Fibroblast of mammary gland (primary cell): ENCODE measurements at places on chromosomes 12 and 14.

- DNase-seq: no peak
These were observed 4.3 kb upstream of the HIF1A start for GRCh38 chr14:61690982-61691381.

DNA sequence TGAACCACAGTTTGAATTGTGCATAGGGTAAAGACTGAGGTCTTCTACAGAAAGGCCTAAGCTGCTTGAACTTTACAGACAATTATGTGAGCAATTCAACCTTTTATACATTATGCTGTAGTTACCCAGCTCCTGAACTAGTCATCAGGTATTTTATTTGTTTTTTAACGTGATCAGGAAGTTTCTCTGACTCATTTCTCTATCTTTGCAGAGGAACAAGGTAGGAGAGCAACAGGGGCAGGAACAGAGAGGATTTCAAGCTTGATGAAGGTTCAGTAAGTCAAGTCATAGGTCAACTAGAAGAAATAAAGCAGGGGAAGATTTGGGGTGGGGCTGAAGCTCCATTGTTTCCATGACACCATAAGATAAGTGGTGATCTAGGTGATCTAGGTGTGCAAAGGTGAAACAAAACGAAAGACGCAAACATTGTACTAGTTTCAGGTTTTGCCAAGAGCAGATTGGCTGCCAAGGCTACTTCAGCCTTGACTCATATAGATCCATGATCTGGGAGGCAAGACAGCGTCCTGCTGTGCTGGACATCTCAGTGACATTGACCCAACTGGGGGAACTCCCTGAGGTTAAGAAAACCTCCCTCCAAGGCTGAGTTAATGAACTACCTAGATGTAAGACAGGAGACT lies 198.1 kb downstream of the DAD1 start:
- DNase-seq: no peak

DNA sequence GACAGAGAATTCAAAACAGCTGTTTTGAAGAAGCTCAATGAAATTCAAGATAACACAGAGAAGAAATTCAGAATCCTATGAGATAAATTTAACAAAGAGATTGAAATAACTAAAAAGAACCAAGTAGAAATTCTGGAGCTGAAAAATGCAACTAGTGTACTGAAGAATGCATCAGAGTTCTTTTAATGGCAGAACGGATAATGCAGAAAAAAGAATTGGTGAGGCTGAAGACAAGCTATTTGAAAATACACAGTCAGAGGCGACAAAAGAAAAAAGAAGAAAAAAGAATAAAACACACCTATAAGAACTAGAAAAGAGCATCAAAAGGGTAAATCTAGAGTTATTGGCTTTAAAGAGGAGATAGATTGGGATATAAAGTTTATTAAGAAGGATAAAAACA lies 103.3 kb downstream of the INSM2 start:
- no peak for DNase-seq

- DNase-seq: peak; percentile 14
These were observed 213.7 kb downstream of the CCDC59 start for GRCh38 chr12:82144505-82144904.

DNA sequence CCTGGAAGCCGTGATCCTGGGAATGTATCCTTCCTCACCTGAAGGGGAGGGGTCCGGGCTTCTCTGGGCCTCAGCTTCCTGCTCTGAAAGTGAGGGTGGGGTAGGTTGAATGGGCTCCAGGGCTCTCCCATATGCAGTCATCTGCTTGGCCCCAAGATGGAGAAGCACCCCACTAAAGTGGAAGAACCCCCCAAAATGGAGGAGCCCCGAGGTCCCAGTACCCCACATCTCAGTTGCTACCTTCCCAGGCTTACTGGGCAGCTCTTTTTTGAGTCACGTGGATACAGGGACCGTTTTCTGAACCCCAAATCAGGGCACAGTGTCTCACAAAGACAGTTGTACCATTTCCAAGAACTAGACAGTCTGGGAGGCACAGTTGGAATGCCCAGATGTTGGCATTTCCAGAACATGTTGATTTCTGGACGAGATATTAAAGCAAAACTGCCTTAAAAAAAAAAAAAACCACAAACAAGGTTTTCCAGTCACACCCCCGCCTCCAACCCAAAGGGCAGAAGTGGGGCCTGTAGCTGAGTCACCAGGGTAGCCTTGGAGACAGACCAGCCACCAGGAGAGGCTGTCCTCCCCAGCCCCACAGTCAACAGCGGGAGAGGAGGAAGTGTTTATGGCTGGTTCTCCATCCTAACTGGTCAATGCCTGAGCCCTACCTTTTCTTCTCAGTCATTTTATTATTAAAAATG lies 12.1 kb downstream of the VASH1 start:
- DNase-seq: peak; percentile 89

- DNase-seq: no peak
These were observed 38.3 kb upstream of the FAR2 start for GRCh38 chr12:29110506-29111442.

DNA sequence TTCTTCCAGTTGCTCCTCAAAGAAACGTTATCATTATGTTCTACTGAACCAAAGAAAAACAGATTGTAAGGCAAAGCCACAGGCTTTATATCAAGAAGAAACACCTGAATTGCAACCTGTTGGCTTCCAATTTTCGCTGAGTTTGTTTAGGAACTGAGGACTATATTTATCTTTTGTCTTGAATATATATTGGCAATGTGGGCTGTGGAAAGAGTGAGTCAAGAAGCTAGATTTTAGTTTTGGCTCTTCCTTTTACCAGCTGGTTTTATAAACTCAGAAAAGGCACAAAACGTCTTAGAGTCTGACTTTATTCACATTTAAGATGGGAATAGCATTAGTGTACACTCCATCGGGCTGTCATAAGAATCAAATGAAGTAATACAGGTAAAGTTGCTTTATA lies 10.4 kb upstream of the PTHLH start:
- no peak for DNase-seq

GRCh38 chr14:104968153-104968527 lies 10.0 kb downstream of the AHNAK2 start:
- DNase-seq: peak; percentile 37

DNA sequence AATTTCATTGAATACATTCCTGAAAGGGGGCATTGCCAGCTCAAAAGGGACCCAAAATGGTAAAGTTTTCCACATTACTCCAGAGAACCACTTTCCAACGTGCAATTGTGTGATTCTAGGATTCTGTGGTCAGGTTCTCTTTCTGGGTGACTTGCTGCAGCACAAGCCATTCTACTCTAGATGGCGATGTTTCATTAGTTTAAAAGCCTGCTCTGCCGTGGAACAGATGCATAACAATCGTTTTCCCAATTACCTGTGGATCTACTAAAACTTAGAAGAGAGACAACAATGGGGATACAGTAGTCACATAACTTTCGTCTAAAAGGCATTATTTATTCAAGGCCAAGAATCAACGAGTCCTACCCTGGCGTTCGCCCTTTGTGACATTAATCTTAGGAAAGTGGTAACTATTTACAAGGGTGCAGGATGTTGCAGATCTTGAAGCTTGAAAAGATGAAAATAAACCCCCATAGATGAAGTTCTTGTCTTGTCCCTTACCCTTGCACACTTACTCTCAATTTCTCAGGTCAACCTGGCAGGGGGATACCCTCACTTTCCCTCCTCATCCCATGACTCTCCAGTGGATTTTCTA lies 400.9 kb downstream of the SNAPC1 start:
- peak; percentile 46 for DNase-seq

DNA sequence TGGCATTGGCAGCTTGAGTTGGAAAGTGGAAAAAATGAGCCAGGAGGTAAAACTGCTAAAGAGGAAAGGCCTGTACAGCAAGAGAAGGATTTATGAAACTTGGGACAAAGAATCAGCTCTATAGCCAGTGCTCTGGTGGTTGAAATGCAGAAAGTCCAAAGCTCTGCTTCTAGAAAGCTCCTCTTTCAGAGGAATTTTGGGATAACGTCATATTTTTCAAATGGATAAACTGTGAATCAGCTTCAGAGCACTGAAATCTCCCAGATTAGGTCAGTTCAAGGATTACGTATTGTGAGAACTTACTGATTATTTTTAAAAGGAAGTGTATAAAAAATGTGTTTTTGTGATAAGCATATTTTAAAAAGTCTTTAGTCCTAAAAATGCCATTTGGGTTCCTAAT lies 203.1 kb upstream of the CNOT2 start:
- peak; percentile 50 for DNase-seq

DNA sequence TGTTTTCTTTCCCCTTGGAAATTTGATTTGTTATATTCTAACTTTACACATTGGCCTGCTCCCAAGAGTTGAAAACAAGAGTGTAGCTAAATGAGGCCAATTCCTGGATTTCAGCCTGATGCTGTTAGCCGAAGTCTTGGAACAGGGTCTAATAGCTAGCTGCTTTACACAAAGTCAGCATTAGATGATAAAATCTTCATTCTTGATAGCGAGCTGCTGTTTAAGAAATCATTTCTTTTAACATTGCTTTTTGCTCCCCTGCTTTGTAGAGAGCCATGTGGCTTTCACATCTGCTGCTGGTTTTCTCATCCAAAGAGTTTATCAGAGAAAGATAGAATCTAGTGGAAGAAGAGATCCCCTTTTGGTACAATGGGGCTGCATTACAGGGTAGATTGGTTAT lies 22.3 kb downstream of the FBXW8 start:
- DNase-seq: no peak

DNA sequence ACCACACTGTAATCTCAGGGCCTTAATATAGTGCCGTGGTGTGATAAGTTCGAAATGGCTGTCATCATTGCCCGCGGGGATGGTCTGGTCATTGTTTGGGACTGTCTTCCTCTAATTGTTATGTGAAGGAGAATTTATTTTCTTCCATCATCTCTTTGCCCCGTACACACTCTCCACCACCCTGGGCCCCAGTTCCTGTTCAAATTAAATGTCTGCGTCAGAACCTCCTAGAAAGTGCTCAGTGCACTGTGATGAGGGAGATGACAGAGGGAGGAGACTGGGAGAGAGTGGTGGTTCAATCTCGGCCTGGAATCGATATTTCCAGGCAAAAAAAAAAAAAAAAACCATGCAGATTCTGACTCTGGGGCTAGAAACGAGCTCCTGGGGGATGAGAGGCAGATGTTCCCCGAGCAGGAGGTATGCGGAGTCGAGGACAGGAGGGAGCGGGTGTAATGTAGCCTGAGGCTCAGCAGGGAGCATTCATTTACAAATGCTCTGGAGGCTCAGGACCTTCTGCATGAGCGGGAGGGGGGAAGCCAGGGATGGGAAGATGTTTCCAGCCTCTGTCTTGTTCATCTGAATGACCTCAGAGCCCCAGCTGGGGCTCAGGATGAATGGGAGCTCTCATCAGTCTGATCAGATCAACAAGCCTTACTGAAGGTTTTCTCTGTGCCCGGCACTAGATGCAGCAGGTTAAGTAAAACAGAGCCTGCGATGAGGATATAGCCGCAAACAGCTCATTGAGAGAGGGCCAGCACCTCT lies 219.5 kb downstream of the TBX5 start:
- DNase-seq: no peak

DNA sequence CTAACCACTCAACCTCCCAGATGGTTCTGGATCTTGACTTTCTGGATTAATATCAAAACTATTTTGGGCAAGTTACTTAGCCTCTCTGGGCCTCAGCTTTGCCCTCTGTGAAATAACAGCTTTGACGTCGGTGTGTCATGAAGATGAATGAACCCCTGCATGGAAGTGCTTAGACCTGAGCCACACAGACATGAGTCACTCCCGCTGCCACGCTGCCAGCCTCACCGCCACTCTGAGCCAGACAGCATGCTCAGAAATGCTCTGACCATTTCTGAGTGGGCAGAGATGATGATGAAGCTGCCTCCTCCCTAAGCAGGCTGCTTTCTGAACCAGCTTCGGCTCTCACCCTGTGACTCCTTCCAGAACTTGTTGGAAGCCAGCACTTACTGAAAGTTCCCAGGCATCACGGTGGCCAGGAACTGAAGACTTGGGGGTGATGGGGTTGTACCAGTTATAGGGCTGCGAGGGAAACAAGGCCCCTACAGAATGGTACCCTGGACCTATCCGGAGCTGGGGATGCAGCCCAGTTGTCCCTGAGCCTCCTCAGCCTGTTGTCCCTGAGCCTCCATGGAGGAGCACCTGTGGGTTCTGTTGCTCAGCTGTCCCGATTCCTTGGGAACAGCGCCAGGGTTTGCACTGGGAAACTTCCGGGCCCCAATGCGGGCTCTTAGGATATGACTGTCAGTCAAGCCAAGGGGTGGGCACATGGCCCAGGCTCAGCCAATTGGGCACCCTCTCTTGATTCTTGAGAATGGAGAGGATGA lies 2.0 kb upstream of the CCDC197 start:
- peak; percentile 86 for DNase-seq

GRCh38 chr14:51546099-51546498 lies 105.6 kb upstream of the FRMD6 start:
- no peak for DNase-seq

GRCh38 chr12:98274430-98275130 lies 240.8 kb upstream of the TMPO start:
- no peak for DNase-seq

DNA sequence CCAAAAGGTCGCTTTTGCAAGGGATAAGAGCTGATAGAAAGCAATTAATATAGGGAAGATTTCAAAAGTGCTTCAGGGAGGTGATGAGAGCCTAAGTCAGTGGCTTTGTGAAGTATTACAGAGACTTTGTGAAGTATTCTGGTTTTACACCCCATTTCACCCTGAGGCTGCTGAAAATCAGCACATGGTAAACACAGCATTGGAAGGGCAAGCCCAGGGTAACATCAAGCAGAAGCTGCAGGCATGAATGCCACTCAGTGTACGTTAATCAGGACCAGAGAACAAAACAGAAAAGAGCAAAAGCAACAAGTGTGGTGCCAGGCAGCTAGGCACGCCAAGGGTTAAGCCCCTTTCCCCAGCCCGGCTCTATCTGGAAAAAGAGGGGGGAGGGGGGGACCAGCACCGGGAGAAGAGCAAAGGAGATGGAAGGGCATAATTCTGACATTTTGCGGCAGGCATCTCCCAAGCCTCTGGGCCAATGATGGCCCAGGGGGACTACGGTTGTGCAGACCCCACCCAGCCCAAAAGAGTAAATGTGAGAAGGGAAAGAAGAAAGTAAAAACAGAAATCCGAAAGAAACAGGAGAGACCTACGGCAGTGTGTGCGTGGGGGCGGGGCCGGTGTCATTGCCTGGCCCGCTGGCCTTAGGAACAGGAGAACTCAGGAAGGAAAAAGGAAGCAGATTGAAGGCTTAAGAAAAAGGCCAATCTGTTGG lies 58.9 kb downstream of the DHRS2 start:
- no peak for DNase-seq

- DNase-seq: no peak
These were observed 8.3 kb upstream of the AEBP2 start for GRCh38 chr12:19430988-19431387.

GRCh38 chr12:92703786-92704185 lies 997 bp downstream of the PLEKHG7 start:
- no peak for DNase-seq

- no peak for DNase-seq
These were observed 10.5 kb downstream of the MLXIP start for GRCh38 chr12:122089077-122089476.

DNA sequence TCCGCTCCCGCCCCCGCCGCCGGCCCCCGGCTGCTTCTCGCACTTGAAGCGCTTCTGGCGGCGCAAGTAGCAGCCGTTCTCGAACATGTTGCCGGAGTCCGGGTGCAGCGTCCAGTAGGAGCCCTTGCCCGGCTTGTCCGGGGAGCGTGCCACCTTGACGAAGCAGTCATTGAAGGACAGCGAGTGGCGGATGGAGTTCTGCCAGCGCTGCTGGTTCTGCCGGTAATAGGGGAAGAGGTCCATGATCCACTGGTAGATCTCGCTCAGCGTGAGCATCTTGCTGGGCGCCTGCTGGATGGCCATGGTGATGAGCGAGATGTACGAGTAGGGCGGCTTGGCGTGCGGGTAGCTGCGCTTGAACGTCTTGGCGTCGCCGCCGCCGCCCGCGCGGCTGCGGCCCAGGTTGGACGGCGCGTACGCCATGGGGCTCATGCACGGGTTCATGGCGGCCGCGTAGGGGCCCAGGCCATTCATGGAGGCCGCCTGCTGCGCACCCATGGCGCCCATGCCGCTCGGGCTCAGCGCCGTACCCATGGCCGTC lies 3.0 kb downstream of the FOXA1 start:
- no peak for DNase-seq
